ENCODE measurements at places on chromosomes 11 and 22.

GRCh38 chr11:10622108-10622507, 53.6 kb upstream of the LYVE1 start:
- no peak for DNase-seq

DNA sequence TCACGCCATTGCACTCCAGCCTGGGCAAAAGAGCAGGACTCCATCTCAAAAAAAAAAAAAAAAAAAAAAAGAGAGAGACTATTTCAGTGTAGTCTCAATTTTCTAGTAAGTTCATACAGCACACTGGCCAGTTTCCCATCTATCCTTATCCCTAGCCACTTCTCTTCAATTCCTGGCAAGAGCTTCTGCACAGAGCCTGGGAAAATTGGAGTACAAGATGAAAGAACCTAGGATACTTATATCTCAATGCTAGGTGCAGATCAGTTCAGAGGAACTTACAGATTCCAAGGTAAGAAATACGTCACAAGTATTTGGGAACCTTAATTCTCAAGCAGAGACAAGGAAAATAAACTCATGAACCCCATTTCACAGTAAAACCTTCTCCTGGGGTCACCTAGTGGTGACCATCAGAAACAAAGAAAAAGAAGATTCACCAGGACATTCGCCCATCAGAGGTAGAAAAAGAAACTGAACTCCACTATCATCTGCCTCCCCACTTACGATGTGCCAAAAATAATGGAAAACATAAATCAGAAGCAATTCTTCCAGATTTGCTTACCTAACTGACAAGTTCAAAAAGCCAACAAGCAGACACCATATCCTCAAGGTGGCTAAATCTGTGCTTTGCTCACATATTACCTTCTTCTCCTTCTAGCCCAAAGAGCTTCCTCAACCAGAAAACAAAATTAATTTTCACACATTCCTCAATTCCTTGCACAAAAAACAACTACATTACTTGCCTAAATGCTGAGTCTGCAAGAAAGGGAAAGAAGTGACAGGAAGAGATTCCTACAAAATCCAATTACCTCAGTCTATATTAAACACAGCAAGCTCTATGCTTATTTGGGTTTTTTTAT, 4.9 kb downstream of the DENND5A start:
- DNase-seq, result no peak

- DNase-seq, result no peak
Measured at GRCh38 chr11:57320067-57320718, 4.6 kb downstream of the TNKS1BP1 start.

DNA sequence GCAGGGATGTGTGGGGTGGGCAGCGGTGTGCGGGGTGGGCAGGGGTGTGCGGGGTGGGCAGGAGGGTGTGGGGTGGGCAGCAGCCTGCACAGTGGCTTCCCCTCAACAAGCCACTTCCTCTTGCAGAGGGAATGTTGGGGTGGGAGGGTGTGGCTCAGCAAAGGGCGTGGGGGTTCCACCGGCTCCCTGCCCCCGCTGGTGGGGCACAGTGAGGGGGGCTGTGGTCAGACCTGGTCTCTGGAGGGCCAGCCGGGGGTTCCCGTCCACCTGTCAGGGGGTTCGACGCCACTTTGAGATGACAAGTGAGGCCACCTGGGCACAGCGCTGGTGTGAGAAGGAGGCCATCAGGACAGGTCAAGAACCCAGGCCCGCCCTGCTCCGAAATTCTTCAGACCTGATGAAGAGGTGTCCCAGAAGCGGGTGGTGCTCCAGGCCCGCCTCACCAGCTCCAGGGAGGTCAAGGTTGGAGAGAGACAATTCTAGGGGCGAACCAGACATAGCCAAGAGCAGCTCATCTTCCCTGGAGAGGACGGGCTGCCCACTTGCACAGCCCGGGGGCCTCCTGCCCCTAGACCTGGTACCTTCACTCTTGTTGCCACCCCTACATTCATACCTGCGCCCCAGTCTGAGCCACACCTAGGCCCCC, 1.3 kb downstream of the C11orf21 start:
- no peak for DNase-seq

All from mucosa of gallbladder (tissue), 1 donor.